ENCODE measurements at places on chromosomes 4 and X.

GRCh38 chr4:80732010-80732409 lies 298.5 kb upstream of the BMP3 start:
- DNase-seq, result no peak

DNA sequence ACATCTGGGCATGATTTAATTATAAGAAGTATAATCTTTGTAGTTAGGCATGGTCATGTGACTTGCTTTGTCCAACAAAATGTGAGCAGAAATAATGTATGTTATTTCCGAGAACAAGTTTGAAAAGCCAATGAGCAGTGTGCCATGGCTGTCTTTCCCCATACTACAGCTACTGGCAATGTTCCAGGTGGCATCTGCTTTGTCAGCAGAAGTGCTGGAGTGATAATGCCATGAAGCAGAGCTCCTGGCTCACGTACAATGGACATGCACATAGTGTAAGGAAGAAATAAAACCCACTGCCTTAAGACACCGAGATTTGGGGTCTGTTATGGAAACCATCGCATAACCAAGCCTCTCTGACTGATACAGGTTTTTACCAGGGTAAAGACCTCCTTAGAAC lies 212.6 kb upstream of the RASGEF1B start:
- no peak for DNase-seq

- no peak for DNase-seq
Observed at GRCh38 chr4:7068279-7068842, 497 bp upstream of the GRPEL1 start.

GRCh38 chr4:138003248-138003647 lies 238.9 kb downstream of the SLC7A11 start:
- DNase-seq, result no peak

DNA sequence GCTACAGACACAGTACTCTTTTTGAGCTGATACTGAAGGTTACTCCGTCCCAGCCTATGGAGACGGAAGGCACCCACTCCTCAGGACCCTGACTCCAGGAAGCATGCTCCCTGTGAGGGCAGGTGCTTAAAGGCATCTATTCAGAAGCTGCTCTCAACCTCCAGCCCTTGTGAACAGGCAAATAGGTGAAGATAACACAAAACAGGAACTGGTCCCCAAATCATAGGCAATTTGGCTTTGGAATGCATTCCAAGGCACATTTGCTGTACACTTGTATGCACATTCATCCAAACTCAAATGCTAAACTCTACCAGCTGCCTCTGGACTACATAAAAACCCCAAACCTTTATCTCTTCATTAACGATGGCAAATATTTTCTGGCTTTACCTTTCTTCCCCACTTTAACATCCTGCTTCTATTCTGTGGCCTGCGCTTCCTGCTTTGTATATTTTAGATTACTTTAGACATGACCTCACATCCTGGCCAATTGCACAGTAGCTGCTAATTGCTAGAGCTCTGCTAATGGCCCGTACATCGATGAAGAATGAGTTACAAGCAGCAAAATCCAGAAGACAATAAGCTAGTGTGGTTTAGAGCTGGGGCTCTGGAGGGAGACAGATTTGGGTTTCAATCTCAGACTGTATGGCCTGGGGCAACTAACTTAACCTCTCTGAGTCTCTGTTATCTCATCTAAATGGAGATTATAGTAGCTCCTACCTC lies 3.2 kb downstream of the SEL1L3 start:
- DNase-seq, result peak; percentile 76

DNA sequence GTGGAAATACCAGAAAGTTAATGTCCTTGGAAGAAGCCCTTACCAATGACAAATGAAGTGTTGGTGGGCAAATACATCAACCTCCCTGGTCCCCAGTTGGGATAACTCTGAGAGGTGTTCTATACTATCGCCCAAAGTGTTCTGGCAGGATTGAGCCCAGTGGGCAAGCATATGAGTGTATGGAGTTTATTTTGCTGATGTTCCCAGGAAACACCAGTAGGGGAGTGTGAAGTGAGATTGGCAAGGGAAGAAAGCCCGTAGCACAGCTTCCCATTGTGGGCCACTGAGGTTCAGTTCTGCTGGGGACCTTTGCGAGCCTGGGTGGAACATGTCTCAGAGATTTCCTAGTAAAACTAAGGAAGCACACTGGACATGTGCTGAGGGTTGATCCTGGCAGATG lies 65.1 kb downstream of the ARHGAP6 start:
- no peak for DNase-seq
